ENCODE measurements at places on chromosomes 11 and 22.
A peak's percentile ranks its signal among the peaks of the same experiment; 100 is the strongest.

GRCh38 chr11:73028611-73029010, 113.5 kb downstream of the FCHSD2 start:
- DNase-seq, result no peak

- no peak for DNase-seq
These were observed 11.3 kb upstream of the CDC42BPG start for GRCh38 chr11:64855596-64856304.

GRCh38 chr22:44400763-44401060, 88.0 kb upstream of the SHISAL1 start:
- no peak for DNase-seq

DNA sequence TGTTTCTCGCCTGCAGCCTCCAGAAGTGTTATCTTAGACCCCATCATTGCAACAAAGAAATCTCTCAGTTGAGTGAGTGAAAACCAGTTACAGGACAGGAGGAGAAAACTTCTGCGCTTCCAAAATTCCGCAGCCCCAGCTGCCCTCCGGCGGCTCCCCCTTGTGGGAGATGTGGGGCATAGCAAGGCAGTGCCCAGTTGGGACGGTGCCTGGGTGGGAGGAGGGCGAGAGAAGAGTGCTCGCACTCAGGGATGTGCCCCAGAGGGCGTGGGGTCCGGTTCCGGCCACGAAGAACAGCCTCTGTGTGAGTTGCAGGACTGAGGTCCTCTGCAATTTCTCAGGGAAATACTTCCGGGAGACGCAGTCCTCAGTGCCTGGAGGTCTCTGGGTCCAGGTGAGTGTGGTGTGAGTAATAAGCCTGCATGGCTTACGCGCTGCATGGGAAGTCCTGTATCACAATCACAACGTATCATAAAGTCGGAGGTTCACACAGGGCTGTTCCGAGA, 87.0 kb upstream of the BLID start:
- DNase-seq, result peak; percentile 91

DNA sequence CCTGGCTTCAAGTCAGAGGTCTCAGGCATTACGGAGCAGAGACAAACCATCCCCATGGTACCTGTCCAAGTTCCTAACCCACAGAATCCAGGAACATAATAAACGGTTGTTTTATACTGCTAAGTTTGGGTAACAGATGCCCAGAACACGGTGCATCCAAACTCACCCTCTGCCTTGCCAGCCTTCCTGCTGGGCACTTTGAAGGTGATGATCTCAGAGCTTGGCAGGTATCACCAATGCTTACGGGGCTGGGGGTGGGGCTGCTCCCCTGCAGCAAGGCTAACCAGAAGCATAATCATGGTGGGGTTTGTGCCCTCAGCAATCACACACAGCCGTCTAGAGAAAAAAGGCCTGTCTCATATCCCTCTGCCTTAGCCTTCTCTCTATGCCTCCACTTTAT, 27.1 kb downstream of the DKK3 start:
- no peak for DNase-seq

DNA sequence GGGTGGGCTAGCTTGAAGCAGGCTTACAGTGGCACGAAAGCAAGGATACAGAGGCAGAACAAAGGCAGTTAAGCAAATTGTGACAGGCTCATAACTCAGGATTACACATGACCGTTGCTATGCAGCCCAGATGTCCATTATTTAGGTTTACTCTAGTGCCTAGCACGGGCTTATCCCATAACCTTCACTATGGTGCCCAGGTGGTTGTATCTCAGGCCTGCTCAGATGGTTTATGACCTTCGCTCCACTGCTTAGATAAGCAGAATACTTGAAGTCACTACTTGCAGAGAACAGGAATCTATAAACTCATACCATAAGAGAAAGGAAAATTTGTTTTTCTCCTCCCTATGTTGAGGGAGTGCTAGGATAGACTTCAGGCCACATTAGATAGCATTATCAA, 9.0 kb downstream of the OR6M1 start:
- no peak for DNase-seq

- DNase-seq, result no peak
These were observed 183.0 kb downstream of the CEP164 start for GRCh38 chr11:117510646-117511045.

DNA sequence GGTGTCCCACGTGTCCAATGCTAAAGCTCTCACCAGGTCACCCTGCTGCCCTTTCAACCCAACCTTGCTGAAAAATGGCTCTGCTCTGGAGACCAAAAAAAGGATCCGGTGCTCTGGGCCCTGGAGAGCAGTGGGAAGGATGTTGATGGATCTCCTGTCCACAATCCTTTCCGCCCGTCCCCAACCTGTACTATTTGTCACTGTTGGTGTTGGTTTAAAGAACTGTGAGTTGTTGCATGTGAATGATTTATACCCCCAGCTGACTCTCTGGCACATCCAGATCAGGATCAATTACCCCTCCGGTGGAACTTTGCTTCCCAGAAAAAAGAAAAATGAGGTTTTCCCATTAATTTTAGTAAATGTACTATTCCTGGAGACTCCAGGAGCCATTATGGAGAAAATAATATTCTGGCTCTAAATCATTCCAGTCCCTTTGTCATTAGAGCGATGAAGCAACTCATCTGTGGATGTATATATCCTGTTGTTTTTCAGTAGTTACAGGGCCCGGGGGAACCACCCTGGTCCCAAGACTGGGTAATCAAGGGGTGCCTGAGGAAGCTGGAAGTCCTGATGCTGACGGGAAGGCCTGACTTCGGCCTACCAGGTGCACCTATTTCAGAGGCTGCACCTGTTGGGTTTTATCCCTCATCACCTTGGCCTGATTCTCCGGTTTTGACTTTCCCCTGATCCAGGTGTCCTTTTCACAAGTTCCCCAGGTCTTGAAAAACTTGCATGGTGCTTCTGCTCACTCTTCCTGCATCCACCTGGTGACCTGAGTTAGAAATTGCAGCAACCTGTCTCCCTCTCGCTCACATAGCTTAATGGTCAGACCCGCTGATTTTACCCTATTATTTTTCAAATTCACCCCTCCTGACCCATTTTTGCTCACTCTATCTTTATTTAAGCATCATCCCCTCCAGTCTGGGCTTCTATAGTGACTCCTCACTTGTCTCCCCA, 209.2 kb upstream of the SEZ6L start:
- no peak for DNase-seq

- DNase-seq, result no peak
These were observed 839.9 kb upstream of the TENM4 start for GRCh38 chr11:80280737-80281136.

- no peak for DNase-seq
These were observed 83.0 kb downstream of the ABTB2 start for GRCh38 chr11:34274712-34275398.

GRCh38 chr11:66071381-66071801, 1.3 kb downstream of the PACS1 start:
- DNase-seq, result no peak

DNA sequence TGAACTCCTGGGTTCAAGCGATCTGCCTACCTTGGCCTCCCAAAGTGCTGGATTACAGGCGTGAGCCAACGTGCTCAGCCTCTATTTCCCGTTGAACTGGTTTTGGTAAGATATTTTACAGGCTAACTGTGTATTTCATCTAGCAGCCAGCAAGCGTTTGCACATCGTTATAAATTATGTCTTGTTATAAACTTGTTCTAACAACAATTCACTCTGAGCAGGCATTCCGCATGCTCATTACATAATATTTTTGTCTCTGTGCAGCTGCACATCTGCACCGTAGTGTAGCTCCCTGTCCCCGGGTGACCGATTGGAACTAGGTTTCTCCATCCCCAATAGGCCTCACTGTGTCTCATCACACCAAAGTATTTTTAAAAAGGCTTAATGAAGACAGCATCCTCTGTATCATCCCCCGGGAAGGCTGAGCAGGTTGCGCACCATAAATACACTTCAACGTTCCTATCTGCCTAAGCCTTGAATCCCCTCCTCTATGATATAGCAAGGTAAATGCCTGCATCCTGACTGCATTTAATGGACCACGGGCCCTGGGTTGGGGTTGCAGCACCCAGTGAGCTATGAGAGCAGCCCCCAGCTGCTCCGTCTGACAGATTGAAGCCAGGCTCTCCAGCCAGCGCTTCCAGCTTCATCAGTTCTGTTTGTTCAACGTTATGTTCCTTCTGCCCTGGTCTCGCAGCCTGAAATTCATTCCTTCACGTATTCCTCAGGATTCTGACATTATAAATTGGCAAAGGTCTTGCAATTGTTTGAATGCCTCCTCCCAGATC, 47.7 kb downstream of the TST start:
- no peak for DNase-seq

DNA sequence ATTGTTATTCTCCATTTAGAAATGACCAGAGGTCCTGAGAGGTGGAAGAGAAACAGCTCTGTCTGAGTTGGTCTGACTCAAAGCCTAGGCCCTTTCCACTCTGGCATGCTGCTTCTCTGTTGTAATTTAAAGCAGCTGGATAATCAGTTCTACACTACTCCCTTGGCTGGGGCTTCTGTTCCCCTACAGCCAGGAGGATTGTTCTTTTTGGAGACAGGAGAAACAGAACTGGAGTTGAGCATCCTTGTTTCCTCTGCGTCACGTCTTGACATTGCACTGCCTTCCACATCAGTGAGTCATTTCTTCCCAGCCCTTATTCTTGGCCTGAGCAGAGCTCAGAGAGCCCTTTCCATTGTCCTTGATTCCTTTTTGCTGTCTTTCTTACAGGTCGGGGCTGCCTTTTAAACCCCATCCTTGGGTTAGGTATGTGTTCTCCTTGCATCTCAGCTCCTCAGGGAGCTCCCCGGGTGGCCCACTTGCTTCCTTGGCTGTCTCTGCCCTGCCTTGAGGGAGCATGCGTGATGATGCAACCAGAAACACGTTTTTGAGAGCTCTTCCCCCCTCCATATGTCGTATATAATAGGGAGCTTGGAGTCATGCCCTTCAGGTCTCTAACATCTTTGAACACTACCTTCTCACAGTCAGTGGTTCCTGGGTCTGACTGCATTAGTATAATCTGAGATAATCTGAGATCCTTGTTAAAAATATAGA, 35.7 kb downstream of the CYB5R2 start:
- no peak for DNase-seq

DNA sequence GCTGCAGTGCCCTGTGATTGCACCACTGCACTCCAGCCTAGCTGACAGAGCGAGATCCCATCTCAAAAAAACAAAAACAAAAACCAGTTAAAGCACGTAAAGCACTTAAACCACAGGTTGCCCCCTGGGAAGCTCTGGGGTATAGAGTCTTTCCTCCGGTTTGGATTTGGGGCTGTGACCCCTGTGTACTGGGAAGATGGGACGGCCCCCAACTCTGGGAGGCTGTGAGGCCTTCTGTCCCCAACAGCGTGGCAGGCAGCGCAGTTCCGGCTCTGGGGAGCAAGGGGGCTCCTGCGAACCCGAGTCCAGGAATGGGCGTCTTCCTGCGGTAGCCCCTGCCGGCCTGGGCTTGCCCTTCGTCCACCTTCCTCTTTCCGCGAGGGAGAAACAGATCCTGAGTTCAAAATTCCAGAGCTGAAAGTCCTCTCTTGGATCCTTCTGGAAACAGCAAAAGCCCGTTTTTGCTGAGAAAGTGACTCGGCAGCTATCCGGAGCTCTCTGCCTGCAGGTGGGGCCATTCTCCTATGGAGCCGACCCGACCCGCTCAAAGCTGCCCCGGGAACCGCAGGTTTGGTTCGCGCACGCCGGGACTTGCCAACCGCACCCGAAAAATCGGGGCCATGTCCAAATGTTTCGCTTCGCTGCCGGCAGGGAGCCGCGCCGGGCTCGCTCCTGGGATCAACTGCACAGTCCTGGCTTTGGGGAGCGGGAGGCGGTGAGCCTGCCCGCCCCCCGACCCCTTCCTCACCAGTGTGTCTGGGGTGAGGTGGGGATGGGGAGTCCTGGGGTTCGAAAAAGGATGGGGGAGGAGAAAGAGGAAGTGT, 36.3 kb upstream of the POLA2 start:
- DNase-seq, result no peak

DNA sequence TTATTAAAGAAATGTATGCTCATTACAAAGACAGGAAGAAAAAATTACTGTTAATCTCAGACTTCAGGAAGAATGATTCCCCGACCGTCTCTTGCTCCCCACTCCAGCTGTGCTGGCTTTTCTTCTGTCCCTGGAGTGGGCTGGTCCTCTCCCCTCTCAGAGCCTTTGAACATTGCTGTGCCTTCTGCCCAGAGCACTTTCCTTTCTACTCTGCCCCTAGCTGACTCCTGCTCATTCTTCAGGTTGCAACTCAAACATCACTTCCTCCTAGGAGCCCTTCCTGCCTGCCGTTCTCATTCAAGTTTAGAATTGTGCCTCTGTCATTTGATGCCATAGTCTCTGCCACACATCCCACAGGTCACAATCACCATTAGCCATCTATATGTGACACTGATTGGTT, 329.5 kb downstream of the MIAT start:
- DNase-seq, result no peak

DNA sequence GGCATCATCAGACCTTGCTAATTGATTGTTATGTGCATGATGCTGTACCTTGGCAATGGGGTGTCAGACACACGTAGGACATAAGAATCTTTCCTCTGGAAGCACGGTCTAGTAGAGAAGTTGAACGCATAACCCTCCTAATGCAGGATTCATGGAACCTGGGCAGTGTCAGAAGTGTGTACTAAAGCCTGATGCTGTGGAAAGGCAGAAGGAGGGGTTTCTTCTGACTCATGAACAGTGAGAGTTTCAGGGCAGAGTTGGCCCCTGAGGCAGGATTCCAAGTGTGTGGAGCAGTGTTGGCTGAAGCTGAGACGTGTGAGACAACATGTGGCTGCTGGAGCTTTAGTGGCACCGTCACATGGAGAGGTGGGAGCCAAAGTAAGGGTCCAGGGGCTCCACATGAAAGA, 3.5 kb downstream of the PANX1 start:
- DNase-seq, result peak; percentile 33

- DNase-seq, result no peak
These were observed 6.9 kb downstream of the IGF2 start for GRCh38 chr11:2132246-2132645.

- no peak for DNase-seq
These were observed 82.8 kb upstream of the VSTM5 start for GRCh38 chr11:93933230-93933629.

GRCh38 chr11:28627690-28628255, 519.6 kb downstream of the METTL15 start:
- no peak for DNase-seq

DNA sequence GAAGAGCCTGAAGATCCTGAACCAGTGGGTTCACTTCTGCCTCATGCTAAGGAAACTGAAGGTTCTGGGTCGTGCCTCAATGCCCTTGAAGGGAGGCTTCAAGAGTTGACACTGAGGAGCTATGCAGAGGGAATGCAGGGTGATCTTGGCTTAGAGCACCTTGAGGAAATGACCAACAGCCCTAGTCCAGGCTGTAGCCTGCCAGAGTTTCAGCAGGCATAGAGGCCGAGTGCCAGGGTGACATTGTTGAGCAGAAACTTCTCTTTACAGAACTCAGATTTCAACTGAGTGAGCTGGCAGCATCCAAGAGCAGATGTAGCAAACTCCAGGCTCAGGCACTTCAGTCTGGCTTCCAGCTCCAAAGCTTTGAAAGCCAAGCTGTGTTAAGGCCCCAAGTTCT, 23.1 kb upstream of the CAPRIN1 start:
- DNase-seq, result no peak
